Muscle of arm (tissue), 14 donors: ENCODE measurements at places on chromosomes 6 and 20. TPM values are rescaled to one million over a fixed set of nuclear protein-coding genes. Genes with fewer than 3 reads are reported as not detected.

AVP gene
- polyA plus RNA-seq: 0.24 TPM

DYNLT2 gene
- polyA plus RNA-seq: not detected

DNA sequence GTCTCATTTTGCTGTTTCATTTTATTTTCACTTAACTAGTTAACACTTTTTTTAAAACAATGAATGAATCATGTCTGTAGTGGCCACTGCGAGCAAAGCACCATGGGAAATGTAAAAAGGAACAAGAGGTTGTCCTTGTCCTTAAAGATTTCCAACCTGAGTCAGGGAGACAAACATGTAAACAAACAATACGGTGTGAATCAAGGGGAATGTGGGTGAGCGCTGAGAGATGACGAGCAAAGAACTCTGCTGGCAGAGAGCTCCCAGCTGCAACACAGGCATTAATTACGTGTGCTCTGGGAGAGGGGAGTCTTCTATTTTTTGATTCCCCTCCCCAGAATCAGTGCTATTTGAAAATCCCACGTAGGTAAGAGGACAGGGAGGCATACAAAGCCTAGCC lies 84.3 kb downstream of the ATXN1 start:
- no peak for DNase-seq

ELOVL2 gene
- 2.4 TPM for polyA plus RNA-seq

GRCh38 chr6:124368131-124368530 lies 564.5 kb downstream of the NKAIN2 start:
- DNase-seq: no peak

CAP2 gene
- not detected for polyA plus RNA-seq

GRCh38 chr6:149884215-149884614 lies 13.7 kb downstream of the RAET1E start:
- DNase-seq: no peak

GRCh38 chr6:40409716-40410397 lies 177.3 kb downstream of the LRFN2 start:
- DNase-seq: no peak

GRCh38 chr6:14765721-14766390 lies 480.0 kb upstream of the JARID2 start:
- no peak for DNase-seq

GRCh38 chr20:18032977-18033892 lies 24.5 kb downstream of the OVOL2 start:
- DNase-seq: no peak

- DNase-seq: no peak
Measured at GRCh38 chr6:72636786-72637185, 14.9 kb downstream of the KCNQ5 start.

DNA sequence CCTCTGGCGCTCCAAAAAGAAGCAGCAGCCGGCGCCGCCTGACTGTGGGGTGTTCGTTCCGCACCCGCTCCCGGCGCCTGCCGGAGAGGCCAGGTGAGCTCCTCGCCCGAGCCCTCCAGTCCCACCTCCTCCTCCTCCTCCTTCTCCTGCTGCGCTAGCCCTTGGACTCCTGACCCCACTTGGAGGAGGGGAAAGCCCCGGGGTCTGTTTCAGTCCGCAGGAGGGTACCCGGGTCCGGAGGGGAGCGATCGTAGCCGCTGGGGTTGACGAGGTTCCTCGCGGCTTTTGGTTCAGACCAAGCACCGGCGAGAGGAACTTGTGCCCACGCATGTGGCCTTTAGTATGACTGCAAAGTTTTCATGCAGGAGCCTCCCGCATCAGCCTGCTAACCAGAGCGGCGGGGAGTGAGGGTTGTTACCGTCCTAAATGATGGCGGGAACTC lies 493 bp downstream of the CRYBG1 start:
- DNase-seq: no peak

FAXC gene
- 2.1 TPM for polyA plus RNA-seq

DNA sequence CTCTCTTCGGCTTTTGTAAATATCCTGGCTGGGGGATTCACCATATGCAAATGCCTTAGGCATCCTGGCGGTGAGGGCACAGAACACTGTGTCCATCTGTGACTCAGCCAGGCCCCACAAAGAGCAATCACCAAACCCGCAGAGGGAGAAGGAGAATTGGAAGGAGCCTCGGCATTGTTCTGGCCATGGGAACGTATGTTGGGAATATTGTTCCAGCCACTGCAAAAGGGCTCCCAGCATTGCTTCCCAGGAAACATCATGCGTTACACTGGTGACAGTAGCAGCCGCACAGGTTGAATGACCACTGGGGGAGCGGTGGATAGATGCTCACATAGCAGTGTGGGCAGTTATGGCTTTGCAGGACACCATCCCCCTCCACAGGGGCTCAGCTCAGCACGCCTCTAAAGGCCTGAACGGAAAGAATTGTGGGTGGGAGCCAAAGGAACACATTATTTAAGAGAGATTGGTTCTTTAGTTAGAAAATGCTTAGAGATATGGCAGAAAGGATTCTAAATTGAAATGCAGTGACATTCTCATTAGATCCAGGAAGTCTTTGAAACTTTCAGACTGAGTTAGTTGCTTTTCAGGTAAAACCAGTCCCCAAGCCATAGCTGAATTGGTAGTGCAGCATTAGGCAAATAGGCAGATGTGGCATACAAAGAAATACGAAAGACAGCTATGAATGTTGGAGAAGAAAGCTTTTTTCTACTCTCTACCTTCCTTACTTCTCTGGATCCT lies 104.3 kb downstream of the RNF144B start:
- DNase-seq: no peak

FAM217A gene
- 0.86 TPM for polyA plus RNA-seq

- DNase-seq: no peak
Measured at GRCh38 chr6:10585209-10585845, 64.2 kb downstream of the GCNT2 start.

COL12A1 gene
- 368 TPM for polyA plus RNA-seq

DNA sequence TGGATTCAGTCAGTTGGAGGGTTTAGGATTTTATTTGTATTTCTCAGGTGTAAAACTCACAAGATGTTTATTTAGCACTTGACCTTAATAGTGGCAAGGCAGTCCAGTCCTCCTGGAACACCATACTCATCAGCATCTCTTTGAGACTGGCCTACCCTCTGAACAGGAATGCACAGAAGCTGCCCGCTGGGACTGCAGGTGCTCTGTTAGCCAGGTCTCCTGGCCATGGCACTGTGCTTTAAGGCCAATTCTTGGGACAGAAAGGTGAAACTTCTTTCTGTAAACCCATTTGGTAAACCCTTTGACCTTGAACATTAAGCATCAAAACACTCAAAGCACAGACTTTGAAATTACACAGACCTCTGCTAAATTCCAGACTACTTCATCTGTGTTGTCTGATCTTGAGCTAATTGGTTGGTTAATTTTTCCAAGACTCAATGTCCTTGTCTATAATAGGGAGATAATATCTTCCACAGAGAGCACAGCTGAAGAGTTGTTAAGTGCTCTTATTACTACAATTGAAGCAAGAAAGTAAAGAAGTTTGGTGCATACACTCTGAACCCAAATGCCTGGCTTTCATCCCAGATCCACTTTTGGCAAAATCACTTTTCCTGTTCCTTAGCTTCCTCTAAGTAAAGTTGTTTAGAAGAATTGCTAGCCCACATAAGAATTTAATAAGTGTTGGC lies 54.9 kb upstream of the NT5E start:
- peak; percentile 48 for DNase-seq

DNA sequence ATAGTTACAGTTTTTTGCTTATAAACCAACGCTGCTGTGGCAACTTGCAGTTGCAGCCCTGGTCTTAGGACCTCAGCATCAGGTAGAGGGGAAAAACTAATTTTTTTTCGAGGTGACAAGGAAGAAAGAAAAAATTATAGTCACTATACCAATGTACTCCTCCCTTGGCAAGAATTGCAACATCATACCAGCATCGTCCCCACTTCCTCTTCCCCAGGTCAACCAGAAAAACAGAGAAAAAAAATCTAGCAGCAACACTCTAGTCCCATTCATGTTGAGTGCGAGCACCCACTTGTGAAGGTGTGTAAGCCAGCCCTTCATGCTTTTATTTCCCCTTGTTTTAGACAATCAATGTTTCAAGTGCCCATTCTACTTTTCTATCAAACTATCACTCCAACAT lies 13.1 kb upstream of the DCBLD1 start:
- no peak for DNase-seq

- DNase-seq: no peak
Measured at GRCh38 chr6:33407132-33407718, 3.6 kb upstream of the PHF1 start.

DNA sequence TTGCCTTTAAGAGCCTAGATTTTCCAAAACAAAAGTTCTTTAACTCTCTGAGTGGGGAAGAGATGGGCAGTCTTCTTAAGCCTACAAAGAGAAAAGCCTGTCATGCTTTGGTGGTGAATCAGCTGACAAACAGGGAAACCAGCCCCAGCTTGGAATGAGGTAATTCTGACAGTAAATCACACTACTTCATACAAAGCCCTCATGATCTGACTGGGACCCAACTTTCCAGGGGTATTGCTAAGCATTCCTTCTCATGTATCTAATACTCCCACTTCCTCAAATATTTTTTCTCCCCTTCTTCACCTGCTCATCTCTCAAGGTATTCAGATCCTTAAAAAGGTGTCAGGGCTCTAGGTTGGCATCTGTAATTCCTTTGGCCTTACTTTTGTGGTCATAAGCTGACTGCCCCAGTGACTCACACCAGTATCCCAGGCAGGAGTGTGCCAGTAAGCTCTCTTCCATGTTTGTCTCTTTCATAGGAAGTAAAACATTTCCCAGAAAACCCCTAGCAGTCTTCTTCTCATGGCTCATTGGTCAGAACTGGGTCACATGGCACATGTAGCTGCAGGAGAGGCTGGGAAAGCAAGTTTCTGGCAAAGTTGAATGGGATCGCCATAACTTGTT lies 15.0 kb upstream of the TBC1D22B start:
- DNase-seq: no peak

OR2J3 gene
- not detected for polyA plus RNA-seq

PXDC1 gene
- polyA plus RNA-seq: 21.7 TPM

DNA sequence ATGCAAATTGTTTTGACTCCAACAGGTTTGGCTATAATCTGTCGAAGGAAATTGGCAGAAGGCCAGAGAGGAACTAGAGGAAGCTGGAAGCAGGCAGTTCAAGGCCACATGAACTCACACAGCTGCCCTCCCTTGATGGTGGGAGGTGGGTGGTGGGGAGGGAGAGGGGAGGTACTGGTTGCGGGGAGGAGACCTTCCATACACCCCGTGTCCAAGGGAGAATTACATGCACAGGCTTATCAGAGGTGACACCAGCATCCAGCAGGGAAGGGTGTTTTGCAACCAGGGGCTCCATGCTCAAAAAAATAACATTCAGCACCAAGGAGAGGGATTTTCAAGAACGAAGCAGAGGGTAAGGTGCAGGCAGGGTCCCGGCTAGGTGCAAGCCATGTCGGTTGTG lies 9.1 kb downstream of the PRND start:
- no peak for DNase-seq

- peak; percentile 59 for DNase-seq
Measured at GRCh38 chr6:170279977-170280688, 10.7 kb downstream of the DLL1 start.

DNA sequence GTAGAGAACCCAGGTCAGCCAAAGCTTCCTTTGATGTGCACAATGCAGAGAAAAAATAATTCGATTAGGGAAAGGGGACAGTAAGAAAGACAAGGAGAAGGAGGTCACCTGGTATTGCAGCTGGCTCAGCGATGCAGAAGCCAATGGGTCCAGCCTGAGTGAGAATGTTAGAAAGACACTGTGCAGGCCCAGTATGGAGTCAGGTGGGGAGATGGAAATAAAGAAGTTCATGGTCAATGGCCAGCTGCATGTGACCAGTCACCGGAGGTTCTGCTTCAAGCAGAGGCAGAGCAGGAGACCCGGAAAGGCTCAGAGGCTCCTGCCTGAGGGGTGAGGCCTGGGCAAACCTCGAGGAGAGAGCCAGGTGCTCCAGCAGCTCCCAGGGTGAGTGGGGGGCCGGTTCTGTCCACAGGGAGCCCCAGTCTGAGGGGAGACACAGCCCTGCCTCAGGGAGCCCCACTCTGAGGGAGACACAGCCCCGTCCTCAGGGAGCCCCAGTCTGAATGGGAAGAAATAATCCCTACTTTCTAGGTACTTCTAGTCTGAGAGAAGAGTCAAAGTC lies 51.3 kb downstream of the LRFN2 start:
- DNase-seq: no peak

- DNase-seq: no peak
Measured at GRCh38 chr6:74044417-74045096, 348.6 kb downstream of the CD109 start.

DNA sequence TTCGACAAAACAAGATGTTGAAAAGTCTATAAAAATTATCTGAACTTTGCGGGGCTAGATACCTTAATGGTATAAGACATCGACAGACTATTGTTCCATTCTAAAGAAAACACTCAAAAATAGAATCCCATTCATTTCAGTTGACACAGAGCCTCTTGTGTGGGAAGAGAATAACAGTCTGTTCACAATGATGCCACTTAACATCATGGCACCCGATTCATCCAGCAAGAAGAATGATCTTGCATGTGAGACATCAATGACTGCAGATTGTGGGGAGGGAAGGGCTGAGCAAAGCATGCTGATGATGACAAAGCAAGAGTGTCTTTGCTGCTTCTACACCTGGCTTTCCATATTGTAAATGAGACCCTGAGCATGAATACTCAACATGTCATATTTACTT lies 49.7 kb upstream of the ARMH2 start:
- no peak for DNase-seq

DNA sequence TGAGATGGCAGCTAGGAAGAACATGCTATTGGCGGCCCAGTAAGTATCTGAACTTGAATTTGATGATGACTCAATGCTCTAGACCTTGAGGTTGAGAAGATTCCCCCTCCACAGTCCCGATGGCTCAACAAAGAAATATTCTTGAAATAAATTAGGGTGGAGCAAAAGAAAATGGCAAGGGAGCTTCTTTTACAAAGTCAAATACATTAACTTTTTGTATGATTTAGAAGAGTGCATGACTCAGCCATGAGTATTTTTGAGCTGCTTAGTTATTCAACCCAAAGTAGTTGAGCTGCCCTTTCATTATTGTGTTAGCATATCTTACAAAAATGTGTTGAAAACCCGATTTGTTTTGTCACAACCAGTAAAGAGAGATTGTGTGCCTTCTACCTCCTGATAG lies 7.6 kb downstream of the TFAP2C start:
- no peak for DNase-seq

GRCh38 chr6:3729603-3730344 lies 21.7 kb downstream of the PXDC1 start:
- no peak for DNase-seq

RUNX2 gene
- 0.57 TPM for polyA plus RNA-seq
